Cardiac septum (tissue), 1 donor: ENCODE measurements at places on chromosomes 5 and 9. TPM values are rescaled to one million over a fixed set of nuclear protein-coding genes. Genes with fewer than 3 reads are reported as not detected.

DNA sequence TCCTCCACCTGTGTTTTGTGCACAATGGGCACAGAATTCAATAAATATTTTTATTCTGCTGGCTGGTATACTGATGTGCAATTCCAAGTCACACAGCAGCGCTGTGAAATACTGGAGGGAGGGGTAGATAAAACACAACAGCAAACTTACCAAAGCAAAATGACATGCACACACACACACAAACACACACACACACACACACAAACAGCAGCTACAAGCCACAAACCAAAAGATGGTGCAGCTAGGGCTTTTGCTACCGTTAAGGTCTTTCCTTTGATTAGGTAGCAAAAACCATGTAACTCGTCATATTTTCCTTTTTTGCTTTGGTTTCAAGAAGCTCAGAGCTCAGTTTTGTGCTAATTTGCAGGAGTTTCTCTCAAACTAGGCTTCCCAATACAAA lies 1.8 kb upstream of the TBCA start:
- DNase-seq: no peak

- no peak for DNase-seq
Observed at GRCh38 chr5:159560088-159560487, 229.8 kb upstream of the IL12B start.

DNA sequence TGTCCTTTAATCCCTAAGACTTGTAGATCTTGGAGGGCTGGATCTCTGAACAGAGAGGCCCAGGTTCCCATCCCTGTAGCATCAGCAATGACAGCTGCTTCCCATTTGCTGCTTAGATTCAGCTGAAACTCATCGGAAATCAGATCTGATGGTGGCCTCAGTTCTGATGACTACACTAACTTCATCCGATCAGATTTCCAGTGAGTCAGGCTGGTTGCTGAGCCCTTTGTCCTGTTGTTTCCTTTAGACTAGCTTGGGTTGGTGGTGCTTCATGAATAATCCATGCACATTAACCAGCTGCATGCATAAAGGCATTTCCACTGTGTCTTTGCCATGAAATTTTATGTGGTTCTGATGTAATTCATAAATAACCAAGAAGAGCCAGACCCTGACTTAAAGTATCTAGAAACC lies 195.2 kb upstream of the TUT7 start:
- DNase-seq: no peak

Gene GLRA1
- not detected for total RNA-seq

DNA sequence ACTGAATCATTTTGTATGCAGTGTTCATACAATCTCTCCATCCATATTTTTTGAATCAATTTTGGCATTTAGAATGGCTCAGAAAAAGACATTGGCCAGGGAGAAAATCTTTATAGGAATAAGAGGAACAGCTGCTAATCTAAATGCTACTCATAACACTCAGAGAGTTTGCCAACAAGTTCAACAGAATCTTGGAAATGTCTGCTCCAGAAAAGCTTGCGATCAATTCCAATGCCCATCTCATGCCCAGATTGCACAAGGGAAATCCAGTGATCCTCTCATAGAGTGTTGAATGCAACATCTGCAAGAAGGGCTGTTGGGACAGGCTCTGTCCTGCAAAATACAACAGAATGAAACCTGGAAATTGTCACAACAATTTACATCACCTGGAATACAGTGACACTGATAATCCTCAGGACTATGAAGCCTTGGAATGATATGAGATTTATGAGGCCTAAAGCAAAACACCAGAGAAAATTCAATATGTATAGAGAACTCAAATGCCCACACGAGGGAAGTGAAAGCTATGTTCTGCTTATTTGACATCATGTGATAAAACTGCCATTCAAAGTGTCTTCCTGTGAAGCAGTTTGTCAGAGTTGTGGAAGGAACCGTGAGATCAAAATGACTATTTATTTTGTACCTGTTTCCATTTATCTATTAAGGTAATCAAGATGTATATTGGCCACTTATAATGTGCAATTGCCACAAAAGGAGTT lies 190.1 kb downstream of the PARP8 start:
- DNase-seq: no peak

DNA sequence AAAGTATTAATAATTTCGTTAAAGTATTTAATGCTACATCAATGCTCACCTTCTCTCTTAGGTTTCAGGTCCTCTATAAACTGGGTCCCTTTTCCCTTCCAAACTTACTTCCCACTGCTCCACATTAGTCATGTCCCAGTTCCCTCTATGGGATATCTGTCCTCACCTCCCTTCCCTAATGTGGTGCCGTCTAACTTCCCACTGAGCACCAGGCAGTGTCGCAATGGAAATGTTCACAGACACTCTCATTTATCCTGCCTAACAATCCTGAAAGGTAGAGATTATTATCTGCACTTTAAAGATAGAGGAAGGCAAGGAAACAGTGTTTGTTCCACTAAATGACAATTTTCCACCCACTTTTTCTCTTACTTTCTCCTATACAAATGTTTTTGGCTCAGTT lies 329.7 kb downstream of the CWC27 start:
- DNase-seq: no peak

- no peak for DNase-seq
Observed at GRCh38 chr9:35470340-35470739, 19.6 kb upstream of the RUSC2 start.

Gene NDFIP1
- 58.8 TPM for total RNA-seq

Gene KIF4B
- total RNA-seq: 0.13 TPM

Gene GRXCR2
- 0.78 TPM for total RNA-seq

Gene SOX30
- 0.13 TPM for total RNA-seq
